ENCODE measurements at places on chromosomes 4 and X.

DNA sequence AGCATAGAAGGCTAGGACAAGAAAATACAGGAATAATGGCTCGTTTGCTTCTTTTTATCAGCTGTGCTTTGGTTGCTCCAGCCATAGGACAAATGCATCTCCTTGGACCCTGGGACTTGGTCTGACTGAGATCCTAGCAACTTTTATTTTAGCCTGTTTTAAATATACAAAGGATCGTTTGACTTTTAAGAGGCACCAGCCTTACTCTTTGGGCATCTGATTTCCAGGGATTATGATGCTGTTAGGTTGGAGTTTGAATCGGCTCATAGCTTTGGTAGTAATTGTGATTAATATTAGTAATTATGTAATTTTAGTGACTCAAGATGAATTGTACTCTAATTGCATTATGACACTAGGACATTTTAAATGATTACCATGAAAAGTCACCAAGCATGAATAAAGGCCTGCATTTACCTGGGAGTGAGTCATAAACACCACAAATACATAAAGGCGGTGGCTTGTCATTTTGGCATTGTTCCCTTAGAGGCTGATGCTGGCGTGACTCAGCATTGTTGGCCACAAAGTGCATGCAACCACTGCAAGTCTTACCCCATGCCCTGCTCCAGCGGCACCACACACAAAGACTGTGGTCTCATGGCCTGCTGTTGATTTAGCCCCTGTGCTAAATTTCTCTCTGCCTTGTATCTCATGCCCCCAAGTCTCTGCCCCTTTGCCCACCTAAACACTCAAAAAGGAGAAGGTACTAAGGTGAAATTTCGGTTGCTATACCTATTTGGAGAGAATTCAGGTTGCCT, 12.4 kb downstream of the GPAT3 start:
- DNase-seq, result peak; percentile 75

DNA sequence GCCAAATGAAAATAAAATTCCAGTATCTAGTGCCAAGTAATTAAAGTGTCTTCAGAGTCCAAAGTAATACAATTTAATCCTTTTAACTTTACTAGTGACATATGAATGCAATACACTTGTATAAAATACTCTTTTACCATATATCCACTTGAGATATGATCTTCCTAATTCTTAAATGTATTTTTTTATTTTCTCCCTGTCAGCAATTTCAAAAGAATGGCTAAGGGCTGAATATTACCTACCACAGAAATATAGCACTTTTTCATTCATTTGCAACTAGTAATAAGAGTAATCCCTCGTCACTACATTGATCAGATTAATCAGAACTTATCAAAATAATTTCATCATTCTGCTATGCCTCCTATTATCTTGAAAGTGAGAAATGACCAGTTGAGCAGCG, 10.1 kb upstream of the TBX22 start:
- DNase-seq, result no peak

- DNase-seq, result no peak
Observed at GRCh38 chrX:65528705-65529340, 5.8 kb downstream of the LAS1L start.

DNA sequence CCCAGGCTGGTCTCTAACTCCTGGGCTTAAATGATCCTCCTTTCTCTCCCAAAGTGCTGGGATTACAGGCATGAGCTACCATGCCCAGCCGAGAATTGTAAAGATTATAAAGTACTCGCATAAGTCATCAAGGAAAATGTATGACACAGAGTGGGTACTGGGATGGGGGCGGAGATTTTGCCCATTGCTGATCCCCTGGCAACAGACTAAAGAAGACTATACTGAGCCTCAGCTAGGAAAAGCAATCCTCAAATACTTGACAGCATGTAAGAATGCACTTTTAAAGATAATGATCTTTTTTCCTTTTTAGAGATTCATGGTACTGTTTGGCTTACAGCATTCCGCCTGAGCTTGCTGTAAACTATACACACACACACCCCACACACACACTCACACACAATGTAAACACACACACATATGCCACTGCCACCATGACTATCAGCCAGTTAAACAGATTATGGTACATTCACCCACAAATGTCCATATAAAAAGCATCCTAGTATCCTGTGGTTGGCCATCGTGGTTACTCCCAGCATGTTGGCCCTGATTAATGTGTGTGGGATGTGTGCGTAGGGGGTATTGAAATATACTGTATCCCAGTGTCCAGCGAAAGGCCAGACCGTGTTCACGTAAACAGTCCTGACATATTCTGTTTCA, 113.0 kb downstream of the AMELX start:
- no peak for DNase-seq

- no peak for DNase-seq
Observed at GRCh38 chr4:157701695-157701994, 471.2 kb downstream of the GASK1B start.

DNA sequence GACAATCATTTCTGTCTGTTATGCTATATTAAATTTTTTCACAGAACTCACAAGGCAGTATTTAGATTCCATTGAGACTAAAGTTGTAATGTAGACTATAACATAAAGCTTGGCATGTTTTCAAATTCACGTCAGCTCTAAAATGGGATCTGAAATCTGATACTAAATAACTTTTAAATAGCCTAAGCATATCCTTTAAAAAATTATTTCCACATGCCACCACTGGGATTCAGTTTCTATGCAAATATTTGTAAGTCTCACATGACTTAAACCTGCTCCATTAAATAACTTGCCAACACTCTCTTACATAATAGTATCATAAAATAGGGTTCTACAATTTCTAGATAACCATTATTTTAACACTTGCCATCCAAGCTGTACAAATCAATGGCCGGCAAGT, 32.4 kb downstream of the KLHL8 start:
- DNase-seq, result no peak

DNA sequence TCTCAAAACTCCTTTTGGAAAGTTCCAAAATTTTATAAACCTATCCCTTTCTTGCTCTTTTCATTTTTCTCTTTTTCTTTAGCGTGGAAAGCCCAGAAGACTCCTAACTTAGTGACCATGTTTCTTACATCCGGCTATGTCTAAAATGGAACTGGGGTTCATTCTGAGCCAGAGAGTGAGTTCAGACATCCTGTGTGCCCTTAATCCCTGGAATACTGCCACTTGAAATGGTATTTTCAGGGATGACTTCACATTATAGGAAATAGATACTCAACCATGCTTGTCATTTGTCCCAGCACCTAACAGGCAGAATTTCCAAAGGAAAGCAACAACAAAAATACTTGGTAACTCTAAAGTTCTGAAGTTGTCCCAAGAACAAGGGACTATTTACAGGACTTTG, 379.6 kb downstream of the ARHGAP24 start:
- DNase-seq, result no peak

- DNase-seq, result no peak
Observed at GRCh38 chr4:48031802-48032525, 15.4 kb downstream of the NIPAL1 start.

DNA sequence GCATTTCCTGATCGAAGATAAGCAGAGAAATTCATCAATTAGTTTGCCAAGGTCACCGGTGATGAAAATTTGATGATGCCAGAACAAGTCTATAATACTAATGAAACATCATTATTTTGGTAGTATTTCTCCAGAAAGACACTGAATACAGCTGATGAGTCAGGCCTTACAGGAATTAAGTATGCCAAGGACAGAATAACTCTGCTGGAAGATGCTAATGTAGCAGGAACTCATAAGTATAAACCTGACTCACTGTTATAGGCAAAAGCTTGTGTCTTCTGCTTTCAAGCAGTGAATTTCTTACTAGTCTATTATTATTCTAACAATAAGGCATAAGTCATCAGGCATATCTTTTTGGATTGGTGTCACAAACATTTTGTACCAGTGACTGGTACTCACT, 1825.1 kb upstream of the IGFBP7 start:
- no peak for DNase-seq

DNA sequence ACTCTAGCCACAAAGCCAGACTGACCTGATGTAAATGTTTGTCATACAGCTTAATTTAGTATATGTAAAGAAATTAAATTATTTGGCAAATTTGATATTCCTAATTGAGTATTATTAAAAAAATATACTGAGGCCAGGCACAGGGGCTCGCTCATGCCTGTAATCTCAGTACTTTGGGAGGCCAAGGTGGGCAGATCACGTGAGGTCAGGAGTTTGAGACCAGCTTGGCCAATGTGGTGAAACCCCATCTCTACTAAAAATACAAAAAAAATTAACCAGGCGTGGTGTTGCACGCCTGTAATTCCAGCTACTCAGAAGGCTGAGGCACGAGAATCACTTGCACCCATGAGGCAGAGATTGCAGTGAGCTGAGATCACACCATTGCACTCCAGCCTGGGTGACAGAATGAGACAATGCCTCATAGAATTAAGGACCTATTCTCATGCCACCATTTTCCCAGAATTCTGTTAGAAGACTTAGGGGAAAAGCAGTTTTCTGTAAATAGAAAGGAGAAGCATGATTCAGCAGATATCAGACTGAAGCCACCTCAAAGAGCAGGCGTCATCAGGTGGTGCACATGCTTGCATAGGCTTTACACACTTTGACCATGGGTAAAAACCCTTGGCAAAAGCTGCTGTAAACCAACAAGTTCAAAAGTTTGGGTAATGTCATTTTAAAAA, 6.1 kb downstream of the UBQLN2 start:
- no peak for DNase-seq

- no peak for DNase-seq
Observed at GRCh38 chrX:112819813-112820212, 20.8 kb downstream of the AMOT start.

DNA sequence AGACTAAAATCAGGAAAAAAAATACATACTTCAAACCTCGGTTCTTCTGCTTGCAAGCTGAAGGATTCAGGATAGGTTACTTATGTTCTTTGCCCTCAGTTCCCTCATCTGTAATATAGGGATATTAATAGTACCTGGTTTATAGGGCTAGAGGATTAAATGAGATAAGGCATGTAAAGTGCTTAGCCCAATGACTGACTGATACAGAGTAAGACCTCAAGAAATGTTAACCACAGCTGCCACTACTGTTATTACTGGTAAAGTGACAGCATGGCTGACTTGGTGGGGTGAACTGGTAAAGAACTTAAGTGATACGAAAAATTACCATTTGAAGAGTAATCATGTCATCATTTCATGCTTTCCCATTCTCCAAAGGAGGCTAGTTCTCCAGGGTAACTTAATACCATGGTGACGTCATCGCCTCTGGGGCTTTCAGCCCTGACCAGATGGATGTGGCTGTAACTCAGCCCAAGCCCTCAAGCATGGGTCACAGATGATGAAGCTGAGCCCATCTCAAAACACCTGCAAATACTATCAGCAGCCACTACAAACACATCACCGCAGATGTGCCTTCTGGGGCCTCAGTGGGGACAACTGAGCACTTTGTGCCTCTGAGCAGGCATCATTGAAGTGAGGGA, 44.5 kb upstream of the SCML1 start:
- DNase-seq, result no peak

- no peak for DNase-seq
Observed at GRCh38 chr4:154035341-154035740, 246.5 kb upstream of the SFRP2 start.

- no peak for DNase-seq
Observed at GRCh38 chrX:3465017-3465416, 118.6 kb upstream of the MXRA5 start.

DNA sequence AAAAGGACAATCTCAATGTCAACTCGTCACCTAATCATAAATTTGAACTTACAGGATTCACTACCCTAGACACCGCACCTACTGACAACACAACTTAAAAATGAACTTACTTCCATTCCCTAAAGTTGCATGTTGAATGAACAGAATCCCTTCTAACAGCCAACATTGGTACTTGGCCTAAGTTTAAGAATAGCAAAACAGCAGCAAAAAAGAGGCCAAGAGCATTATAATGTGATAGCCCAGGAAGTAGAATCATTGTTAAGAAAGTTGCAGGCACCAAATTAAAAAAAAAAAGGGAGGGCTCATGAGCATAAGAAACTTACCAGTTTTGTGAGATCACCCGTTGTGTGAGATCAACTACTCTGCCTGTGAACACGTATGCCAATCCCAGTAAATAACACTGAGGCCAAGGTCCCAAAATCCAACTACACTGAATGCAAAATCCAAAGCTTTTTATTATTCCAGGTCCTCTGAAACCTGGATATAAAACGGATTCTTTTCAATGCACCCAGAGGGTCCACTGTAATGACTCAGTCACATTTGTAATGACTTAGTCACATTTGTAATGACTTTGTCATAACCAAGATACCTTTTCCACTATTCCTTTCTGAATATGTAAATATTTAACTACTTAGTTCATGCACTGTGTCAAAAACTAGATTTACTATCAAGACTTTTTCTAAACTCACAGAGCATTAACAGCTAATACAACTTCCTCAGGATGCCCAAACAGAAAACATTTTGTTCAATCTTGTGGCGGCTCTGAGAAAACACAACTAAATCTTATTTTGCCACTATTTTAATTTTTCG, 6.8 kb downstream of the HNRNPDL start:
- no peak for DNase-seq

DNA sequence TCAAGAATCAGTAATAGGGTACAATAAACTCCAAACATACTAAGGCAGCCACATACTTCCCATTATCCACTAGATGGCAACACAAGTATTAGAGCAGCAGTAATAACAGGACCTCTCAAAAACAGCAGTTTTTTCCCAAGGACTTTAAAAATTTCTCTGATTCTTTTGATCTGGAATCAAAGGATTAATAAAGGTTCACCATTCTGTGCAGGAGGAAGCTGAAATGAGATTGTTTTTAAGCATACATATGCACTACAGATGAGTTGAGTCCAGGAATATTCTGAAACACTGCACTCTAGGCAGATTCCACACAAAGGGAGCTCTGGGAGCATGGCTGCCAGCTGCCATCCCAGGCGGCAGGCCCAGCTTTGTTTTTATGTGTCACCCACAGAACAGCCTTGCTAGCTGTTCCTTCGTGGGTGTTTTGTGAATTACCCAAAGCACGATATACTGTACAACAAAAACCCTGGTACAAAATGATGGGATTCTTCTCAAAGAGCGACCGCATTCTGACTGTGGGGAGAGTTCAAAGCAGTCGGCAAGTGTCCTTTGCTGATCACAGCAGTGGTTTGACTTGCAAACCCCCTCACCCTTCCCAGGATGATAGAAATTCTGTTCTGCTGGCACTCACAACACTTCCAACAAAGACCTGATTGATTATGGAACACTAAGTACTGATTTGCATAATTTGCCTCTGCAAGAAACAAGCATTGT, 61.0 kb downstream of the STX18 start:
- no peak for DNase-seq

- DNase-seq, result no peak
Observed at GRCh38 chr4:173073939-173074500, 94.6 kb upstream of the GALNT7 start.

DNA sequence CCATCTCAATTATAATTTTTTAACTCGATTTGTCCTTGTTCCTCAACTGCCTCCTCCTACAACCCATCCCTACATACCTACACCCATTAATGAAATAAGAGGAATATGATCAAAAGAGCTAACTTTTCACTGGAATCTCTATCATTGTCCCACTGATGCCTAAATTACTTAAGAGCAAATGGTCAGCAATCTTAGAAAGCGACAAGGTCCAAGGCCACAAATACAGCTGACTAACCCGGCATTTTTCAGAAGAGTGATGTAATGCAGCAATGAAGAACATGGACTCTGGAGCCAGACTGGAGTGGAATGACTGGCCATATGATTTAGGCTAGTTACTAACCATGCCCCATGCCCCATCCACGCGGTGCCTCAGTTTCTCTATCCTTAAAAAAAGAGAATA, 56.2 kb downstream of the PPA2 start:
- no peak for DNase-seq

GRCh38 chr4:180465364-180465763, 1777.8 kb upstream of the TENM3 start:
- DNase-seq, result no peak

All from ascending aorta (tissue), 2 donors.